ENCODE measurements at places on chromosomes 3 and 15.

GRCh38 chr3:50258979-50259378, 10.0 kb upstream of the SEMA3B start:
- DNase-seq = no peak

GRCh38 chr3:10667269-10667668, 148.8 kb upstream of the SLC6A11 start:
- no peak for DNase-seq

DNA sequence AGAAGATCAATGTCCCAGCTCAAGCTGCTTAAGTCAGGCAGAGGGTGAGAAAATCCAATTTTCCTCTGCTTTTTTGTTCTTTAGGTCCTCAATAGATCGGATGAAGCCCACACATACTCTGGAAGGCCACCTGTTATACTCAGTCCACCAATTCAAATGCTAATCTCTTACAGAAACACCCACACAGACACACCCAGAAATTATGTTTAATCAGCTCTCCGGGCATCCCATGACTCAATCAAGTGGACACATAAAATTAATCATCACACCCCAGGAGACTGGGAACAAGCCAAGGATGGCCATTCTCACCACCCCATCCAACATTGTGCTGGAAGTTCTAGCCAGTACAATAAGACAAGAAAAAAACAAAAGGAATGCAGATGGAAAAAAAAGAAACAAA, 67.8 kb upstream of the SLC24A5 start:
- no peak for DNase-seq

DNA sequence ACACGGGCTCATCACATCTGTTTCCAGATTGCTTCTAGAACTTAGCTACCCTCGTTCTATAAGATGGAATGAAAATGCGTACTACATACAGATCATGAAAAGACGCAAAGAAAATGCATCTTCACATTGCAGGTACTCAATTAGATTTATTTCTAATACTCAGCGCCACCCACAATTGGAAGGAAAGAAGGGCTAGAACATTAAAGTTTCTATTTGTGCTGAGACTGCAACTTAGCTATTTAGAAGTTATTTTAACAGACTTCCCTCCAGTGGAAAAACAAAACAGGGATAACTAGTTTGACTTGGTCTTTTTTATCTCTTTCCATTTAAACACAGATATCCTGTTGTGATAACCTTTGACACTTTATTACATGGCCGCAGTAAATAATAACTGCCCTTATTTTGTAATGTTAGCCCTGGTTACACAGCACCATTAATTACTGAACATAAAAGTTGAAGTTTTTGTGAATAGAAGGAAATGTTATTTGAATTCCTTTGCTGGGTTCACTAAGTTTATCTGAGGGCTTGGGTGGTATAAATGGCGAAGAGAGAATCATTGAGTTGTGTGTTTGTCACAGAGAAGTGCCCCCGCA, 86.9 kb upstream of the SLC25A26 start:
- no peak for DNase-seq

- no peak for DNase-seq
Measured at GRCh38 chr3:7249493-7250076, 388.7 kb downstream of the GRM7 start.

- DNase-seq = no peak
Measured at GRCh38 chr3:127370906-127371305, 83.1 kb upstream of the PRR20G start.

DNA sequence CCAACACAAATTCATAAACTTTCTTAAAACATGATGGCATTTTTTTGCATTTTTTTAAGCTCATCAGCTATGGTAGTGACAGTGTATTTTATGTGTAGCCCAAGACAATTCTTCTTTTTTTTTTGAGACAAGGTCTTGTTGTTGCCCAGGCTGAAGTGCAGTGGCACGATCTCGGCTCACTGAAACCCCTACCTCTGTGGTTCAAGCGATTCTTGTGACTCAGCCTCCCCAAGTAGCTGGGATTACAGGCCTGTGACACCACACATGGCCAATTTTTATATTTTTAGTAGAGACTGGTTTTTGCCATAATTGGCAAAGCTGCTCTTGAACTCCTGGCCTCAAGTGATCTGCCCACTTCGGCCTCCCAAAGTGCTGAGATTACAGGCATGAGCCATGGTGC, 17.3 kb upstream of the USP50 start:
- no peak for DNase-seq

GRCh38 chr3:43764056-43764455, 73.3 kb downstream of the ABHD5 start:
- DNase-seq = no peak

- no peak for DNase-seq
Measured at GRCh38 chr3:184300378-184300720, 1.3 kb downstream of the PSMD2 start.

GRCh38 chr3:9976721-9977709, 9.6 kb downstream of the EMC3 start:
- no peak for DNase-seq

DNA sequence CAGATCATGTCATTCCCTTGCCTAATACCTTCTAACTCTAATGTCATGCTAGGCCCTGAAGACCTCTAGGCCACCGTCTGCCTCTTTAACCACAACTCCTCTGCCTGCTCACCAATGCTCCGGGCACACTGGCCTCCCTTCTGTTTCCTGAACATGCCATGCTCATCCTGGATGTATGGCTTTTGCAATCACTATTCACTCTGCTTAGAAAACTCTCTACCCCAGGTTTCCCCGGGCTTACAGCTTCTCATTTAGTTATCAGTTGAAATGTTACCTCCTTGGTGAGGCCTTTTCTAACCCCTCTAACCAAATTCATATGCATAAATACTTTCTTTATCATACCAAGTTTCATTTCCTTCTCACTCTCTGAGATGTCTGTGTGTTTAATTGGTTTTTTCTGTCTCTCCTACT, 727.8 kb upstream of the CFAP20DC start:
- no peak for DNase-seq

DNA sequence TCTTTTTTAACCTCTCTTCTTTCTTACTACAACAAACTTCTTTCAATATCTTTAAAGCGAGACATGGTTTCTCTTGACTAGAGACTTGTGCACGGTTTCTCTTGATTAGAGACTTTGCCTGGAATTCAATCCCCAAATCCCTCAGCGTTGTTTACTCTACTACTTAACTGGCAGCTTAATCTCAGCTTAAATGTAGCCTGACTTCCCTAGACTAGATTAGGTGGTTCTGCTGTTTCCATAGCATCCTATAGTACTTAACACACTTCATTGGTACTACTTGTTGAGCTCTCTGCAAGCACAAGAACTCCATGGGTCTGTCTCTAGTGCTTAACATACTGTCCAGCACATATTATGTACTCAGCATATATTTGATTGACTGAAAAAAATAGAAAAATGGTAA, 168.2 kb upstream of the GPR149 start:
- no peak for DNase-seq

- DNase-seq = no peak
Measured at GRCh38 chr15:49223536-49224274, 53.7 kb downstream of the GALK2 start.

- peak; percentile 11 for DNase-seq
Measured at GRCh38 chr3:12796171-12797123, at the start of gene CAND2. TSS of gene CAND2 (plus strand) at chr3:12796680. CDS start at chr3:12796721, 41 bp downstream.

DNA sequence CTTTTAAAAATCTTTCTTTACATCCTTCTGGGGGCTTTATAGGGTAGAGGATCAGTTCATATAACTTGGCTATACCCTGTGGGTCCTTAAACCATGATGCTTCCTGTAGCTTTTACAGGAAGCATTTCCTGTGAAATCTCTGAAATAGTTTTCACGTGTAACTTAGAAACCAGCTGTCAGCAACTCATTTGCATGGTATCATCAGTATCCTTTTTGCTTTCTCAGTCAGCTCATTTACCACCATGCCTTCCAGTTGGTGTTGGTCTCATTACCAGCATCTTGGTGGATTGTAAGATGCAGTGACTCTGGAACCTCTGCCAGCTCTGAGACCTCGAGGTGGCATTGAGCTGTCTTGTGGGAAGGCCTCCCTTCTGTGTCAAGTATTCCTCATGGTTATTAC, 96.7 kb upstream of the MYZAP start:
- no peak for DNase-seq

GRCh38 chr15:67267951-67268941, 13.7 kb downstream of the IQCH start:
- DNase-seq = no peak

DNA sequence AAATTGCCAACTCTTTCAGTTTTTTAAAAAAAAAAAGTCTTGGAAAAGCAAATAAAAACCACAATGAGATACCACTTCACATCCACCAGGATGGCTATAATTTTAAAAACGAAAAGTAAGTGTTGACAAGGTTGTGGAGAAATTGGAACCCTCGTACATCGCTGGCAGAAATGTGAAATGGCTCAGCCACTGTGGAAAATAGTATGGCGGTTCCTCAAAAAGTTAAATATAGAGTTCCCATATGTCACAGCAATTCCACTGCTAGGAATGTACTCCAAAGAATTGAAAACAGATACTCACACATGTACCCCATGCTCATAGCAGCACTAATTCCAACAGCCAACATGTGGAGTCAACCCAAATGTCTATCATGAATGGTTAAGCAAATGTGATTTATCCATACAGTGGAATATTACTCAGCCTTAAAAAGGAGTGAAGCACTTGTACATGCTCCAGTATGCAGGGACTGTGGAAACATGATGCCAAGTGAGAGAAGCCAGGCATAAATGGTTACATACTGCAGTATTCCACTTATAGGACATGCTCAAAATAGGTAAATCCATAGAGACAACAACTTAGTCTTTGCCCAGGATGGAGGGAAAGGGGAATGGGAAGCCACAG, 73.8 kb upstream of the PCSK6 start:
- DNase-seq = no peak

DNA sequence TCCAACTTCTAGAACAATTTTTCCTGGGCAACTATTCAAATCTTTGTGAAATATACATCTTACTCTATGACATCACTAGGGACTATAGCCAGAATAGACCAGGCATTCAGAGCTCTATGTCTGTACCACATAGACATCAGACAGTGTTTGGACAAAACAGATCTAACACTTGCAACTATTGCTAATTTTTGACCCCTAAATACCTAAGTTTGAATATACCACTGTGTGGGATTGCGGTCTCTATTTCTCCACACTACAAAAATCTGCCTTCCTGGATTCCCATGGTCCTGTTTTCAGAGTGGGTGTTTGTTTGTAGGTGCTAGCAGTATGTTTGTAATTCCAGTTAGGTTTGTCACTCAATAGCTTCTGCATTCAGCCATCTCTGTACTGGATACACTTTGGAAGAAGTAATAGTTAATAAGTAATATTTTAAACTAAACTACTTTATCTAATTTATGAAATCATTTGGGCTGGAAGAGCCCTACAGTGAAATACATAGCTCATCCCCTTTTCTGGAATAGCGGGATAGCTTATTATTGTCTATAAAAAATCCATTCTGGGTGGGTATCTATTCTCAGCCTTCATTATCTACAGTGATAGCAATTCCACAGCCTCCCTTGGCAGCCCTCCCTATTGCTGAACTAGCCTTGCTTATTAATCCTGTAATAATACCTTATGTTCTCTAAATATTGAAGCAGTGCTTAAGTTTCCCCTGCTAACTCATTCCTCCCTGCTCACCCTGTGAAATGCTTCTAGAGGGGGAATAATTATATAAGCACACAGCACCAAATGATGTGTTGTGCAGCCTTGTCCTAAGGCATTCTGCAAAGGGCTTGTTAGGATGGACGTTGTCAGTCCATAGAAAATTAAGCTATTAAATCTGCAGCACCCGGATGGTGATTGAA, 49.4 kb downstream of the RBMS3 start:
- DNase-seq = no peak

- no peak for DNase-seq
Measured at GRCh38 chr15:94306700-94307650, 75.6 kb downstream of the MCTP2 start.

DNA sequence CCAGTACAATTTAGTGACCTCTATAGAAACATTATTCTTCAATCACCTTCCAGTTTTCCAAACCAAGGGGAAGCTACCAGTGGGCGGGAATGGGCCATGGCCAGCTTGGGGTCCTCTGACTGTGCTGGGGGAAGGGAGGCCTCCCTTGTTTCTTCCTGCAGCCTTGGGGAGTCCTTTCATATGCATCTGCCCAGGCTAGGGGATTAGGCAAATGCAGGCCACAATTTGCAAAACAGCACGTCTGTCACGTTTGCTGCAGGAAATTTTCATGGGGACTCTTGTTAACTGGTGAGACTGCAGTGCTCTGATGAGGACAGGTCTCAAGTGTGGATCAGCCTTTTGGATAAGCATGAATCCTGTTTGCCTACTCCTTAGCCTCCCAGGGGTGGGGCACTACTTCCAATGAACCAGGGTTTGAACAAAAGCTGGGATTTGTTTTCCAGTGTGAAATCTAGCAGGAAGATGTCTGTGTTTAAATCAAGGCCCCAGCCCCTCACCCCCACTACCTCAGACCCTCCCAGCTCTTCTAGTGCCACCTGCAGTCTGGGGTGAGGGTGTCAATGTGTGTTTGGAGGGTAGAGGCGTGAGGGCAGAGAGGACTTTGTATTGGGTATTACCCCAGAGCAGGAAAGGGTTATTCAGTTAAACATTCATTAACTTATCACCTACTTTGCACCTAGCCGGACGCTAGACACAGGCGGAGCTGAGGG, 219.9 kb downstream of the OPA1 start:
- no peak for DNase-seq

DNA sequence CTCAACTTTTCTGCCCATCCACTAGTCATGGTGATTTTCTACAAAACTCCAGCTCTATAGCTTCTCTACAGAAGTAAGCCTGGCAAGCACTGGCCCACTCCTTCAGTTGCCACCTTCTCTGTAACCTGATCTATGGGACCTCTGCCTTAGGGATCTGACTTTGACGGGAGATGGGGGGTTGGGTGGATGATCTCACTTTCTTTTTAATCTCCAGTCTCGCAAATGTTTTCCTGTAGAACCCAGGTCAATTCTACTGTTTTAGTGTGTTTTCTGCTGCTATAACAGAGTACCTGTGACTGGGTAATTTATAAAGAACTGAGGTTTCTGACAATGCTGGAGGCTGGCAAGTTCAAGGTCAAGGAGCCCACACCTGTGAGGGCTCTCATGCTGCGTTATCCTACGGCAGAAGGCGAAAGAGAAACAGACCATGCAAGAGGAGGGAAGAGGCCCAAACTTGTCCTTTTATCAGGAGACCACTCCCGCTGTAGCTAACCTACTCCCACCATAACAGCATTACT, 189.9 kb upstream of the THRB start:
- DNase-seq = no peak

GRCh38 chr3:77039606-77040171, at the start of gene ROBO2:
TSS of gene ROBO2 (plus strand) at chr3:77040099. CDS start at chr3:77040786, 687 bp downstream.
- DNase-seq = no peak

DNA sequence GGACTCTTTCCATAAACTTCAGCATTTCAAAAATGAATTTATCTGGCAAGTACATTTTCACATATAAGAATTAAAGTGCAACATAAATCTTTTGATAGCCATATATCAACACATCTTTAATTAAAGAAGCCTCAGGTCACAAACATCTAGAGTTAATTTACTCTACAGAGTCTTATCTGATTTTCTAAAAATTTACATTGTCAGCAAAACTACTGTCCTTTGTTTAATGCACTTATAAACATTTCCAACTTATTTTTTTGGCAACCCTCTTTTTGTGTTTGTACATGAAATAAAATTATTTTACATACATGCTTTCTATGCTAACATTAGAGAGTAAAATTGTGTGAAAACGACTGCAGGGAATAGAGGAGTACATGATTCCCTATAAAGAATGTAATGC, 416.8 kb upstream of the ARL6 start:
- DNase-seq = no peak

- no peak for DNase-seq
Measured at GRCh38 chr15:43433165-43433564, 59.8 kb downstream of the TP53BP1 start.

GRCh38 chr15:33098094-33099058, 96.1 kb downstream of the FMN1 start:
- DNase-seq = no peak

- DNase-seq = no peak
Measured at GRCh38 chr3:149462581-149463011, 11.9 kb upstream of the TM4SF4 start.

Data from activated T-helper 1 cell treated with anti-CD3 and anti-CD28 coated beads, Interleukin-2, amount 50 U/mL, for 16 hours (primary cell).